Left hindlimb (tissue), 1 donor: ENCODE measurements at places on chromosomes 6 and 20.

DNA sequence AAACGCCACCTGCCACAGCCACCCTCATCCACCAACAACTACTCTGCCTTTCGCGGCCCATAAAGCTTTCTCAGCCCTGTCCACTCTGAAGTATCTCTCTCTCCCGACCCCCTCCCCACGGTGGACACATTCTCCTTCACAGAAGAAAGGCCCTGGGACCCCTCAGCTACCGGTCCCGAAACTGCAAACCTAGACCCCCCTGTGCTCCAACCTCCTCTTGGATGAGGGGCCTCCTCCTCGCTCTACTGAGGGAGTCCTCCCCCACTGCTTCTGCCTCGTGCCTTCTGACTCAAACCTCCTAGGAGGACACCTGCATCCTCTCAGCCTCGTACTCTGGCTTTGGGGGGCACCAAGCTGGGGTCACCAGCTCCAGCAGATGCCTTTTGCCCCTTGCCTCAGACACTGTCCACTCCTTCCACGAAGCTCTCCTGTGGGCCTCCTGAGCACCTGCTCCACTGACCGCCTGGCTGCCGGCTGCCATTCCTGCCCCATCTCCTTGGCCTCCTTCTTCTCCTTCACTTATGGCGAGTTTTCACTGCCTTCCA, 24.9 kb downstream of the RNASET2 start:
- DNase-seq: no peak

- no peak for DNase-seq
Measured at GRCh38 chr6:127446356-127446755, 12.8 kb downstream of the KIAA0408 start.

DNA sequence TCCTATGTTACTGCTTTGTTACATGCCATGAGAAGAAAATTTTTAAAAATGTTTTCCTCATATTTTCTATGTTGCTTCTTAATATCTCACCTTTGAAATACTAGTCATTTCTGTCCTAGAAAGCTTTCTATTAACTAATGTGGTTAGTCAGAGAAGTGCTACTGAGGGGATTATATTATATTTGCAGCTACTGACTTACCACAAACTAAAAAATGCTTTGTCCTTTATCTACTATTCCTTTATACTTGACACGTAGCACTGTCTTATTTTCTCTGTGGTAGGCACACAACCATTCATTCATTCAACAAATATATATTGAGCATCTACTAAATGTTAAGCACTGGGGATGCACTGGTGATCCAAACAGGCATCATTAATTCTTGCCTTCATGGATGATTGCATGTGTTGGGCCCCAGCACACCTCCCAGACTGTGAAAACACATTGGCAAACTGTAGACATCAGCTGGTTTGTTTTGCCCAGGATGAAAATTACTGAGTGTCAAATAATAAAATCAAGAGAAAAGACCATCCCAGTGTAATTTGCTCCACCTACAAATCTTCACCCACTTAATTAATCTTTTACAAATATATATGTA, 10.7 kb upstream of the MLIP start:
- DNase-seq: no peak

- no peak for DNase-seq
Measured at GRCh38 chr6:48597951-48598350, 487.0 kb upstream of the PTCHD4 start.

GRCh38 chr20:11849976-11850670, 67.6 kb upstream of the BTBD3 start:
- DNase-seq: no peak

- no peak for DNase-seq
Measured at GRCh38 chr6:81253821-81254220, 498.7 kb downstream of the TENT5A start.

DNA sequence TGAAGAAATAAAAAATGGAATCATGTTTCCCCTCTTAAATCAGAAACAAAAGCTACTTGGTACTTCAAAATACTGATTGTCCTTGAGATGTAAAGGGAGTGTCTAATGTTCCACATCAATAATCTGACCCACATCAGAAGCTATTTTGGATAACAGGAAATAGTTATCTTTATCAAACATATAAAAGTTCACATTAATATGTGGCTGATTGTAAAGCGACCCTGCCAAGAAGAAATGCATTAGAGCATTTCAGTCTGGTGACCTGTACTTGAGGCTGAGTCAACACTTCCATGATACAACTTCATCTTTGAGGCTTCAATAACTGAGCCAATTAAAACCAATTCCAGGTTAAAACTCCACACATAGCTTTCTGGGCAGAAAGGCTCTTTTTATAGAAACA, 31.8 kb downstream of the SYNE1 start:
- no peak for DNase-seq

DNA sequence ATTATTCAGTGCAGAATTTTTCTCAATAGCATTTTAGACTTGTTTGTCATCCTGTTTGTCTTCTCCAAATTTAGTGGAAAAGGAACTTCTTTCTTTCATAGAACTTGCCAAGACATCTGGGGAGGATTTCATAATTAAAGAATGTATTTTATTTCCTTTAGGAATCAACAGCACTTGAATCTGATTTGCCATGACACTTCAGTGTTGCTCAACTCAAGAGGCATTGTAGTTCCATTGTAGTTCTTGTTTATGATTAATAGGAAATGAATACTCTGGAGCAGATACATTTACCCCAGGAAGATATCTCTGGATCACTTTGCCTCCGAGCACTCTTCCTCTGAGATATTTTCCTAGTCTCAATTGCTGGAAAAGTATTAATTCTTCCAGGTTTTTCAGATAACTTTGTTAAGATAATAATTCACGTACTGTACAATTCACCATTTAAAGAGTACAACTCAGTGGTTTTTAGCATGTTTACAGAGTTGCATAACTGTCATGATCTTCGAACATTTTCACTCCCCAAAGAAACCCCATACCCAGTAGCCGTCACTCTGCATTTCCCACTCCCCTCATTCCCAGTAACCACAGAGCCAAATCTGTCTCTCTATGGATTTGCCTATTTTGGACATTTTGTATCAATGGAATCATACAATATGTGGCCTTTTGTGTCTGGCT, 29.7 kb downstream of the AKAP12 start:
- DNase-seq: no peak

- DNase-seq: no peak
Measured at GRCh38 chr6:125888989-125889656, 67.4 kb upstream of the HINT3 start.

DNA sequence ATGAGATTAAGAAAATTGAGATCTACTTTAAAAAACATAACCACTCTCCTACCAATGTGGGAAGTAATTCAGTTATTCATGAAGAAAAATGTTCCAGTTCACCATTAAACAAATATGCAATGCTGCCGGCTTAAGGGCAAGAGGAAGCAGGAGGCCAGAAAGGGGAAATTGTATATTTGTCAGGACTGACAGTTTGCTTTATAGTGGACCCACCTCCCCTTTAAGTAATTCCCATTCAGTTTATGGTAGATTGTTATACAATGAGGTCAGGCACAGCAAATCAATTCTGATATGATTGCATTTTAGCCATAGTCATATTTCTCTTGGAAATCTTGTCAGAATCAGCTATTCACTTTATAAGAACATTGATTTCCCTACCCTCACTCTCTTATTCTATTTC, 547.8 kb downstream of the FRK start:
- DNase-seq: no peak

GRCh38 chr6:97053643-97054411, 129.3 kb downstream of the KLHL32 start:
- DNase-seq: no peak

- DNase-seq: no peak
Measured at GRCh38 chr6:148906386-148906785, 159.6 kb downstream of the UST start.

DNA sequence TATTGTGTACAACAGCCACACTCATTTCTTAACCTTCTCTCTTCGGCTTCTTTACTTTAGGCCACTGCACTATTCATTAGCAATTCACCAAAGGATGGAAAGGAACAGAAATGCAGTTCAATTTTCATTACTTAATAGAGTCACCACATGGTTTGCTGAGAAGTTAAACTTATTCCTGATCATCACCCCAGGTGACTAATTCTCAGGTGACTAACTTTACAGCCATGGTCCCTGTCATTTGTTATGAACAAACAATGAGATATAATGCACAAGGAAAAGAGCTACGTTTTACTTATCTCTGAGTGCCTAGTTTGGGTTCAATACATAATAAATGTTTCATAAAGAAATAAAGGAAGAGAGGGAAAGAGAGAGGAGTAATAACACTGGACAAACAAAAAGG, 45.8 kb upstream of the DST start:
- DNase-seq: no peak

- DNase-seq: no peak
Measured at GRCh38 chr6:163950159-163950558, 535.6 kb downstream of the QKI start.

DNA sequence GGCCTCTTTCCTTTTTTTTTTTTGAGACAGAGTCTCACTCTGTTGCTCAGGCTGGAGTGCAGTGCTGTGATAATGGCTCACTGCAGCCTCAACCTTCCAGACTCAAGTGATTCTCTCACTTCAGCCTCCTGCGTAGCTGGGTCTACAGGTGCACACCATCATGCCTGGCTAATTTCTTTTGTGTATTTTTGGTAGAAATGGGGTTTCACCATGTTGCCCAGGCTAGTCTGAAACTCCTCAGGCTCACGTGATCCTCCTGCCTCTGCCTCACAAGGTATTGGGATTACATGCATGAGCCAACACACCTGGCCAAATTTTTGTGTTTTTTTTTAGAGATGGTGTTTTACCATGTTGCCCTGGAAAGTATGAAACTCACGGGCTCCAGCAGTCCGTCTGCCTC, 29.3 kb downstream of the SRC start:
- no peak for DNase-seq

- DNase-seq: no peak
Measured at GRCh38 chr20:2688041-2688591, 4.5 kb upstream of the EBF4 start.

DNA sequence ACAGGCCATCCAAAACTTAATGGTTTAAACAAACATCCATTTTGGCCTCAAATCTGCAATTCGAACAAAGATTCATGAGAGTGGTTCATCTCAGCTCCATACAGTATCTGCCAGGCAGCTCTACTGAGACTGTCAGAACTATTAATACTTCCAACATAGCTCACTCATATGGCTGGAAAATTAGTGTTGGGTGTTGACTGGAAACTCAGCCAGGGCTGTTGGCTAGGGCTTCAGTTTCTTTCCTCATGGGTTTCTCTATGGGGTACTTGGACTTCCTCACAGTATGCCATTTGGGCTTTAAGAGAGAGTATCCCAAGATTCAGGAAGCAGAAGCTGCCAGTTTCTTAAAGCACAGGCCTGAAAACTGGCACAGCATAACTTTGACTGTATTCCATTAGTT, 240.3 kb downstream of the TPBG start:
- peak; percentile 50 for DNase-seq

DNA sequence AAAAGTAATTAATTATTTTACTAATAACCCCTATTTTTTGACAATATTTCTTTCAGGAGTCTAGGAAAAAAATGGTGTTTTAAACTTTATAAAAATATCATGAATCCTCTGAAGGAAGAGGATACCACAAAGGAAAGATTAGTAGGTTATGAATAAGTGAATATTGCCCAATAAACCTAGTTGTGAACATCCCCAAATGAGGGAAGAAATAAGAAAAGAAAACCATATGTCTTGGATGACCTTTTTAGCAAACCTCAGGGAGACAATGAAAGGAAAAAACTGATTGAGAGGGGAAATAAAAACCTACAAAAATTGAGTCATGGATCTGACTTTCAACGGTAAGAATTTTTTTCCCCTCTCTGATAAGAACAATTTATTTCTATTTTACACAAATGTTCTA, 34.4 kb downstream of the TENT5A start:
- no peak for DNase-seq

DNA sequence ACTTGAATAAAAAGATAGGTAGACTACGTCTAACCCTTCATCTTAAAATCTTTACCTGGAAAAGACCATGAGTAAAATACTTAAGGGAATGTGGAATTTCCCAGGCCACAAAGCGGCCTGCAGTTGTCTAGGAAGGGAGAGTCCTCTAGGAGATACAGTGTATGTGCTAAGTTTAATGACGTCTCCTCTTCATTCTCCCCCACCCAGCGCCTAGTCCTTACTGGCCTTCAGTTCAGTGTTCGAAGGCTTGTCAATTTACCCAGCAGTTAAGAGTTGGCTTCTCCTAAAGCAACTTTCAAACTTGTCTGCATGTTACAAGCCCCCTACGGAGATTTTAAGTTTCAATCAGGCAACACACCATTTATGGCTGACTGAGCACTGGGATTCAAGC, 35.2 kb downstream of the HFE start:
- no peak for DNase-seq

- DNase-seq: no peak
Measured at GRCh38 chr6:166361077-166361429, 18.7 kb upstream of the SFT2D1 start.

DNA sequence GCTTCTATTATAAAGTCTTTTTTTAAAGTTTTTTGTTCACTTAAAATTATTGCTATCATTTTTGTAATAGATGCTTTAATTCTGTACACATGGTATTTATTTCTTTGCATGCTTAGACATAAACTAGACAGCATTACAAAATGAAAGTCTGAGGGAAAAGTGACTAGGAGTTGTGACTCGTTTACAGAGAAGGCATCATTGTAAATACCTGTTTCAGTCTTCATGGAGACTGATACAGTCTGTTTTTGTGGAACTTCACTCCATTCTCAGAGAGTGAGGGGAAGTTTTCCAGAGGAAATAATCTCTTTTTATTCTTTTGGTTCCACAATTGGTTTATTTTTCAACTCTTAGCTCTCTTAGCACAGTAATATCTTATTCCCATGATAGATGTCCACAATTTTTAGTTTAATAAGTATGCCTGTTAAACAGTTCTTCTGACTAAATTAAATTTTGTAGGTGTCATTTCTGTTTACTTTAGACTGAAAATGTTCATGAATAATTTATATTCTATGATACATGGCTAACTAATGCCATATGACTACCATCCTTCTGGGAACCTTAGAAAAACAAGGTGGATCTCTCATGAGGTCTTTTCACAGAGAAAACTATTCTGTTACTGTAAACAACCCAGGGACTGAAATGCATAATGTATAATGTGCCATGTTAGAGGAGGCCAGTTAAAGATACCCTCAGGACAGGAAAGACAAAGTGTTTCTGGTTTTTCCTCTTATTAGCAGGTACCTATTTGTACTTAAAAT, 69.2 kb downstream of the MYO6 start:
- DNase-seq: no peak
